Calu3 (cell line): ENCODE measurements at places on chromosomes 6 and 20. TPM values are rescaled to one million over a fixed set of nuclear protein-coding genes. Genes with fewer than 3 reads are reported as not detected.
A peak's percentile ranks its signal among the peaks of the same experiment; 100 is the strongest.

The TBC1D7 gene
- total RNA-seq = 12.6 and 13.2 TPM in 2 replicates

The NPEPL1 gene
- 18.1 and 21.4 TPM in 2 replicates for total RNA-seq

The ZBTB22 gene
- 22.6 and 26.4 TPM in 2 replicates for total RNA-seq

The BEND6 gene
- 1.3 and 1.8 TPM in 2 replicates for total RNA-seq

The CCN2 gene
- total RNA-seq = 159 and 373 TPM in 2 replicates

The METTL24 gene
- total RNA-seq = not detected in 2 replicates

The CDH4 gene
- not detected in 2 replicates for total RNA-seq

The RNF39 gene
- 1.3 and 1.4 TPM in 2 replicates for total RNA-seq

DNA sequence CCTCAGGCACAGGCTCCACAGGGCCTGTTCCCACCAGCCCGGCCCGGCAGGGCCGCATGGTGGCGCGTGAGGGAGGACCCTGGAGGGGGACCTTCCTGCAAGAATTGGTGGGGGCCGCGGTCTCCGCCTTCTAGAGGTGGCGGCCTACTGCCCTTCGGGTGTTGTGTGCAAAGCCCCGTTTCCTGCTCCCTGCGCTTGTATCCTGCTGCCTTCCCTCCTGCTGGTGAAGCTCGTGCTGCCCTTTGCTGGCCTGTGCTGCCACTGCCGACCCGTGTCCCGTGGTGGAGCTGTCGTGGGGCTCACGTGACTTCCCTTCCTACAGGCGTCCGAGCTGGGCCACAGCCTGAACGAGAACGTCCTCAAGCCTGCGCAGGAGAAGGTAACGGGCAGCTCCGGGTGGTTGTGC, 8.4 kb upstream of the COL20A1 start:
- no peak for DNase-seq

- no peak for DNase-seq
These were observed 400.6 kb downstream of the SYNE1 start for GRCh38 chr6:152236370-152237097.

DNA sequence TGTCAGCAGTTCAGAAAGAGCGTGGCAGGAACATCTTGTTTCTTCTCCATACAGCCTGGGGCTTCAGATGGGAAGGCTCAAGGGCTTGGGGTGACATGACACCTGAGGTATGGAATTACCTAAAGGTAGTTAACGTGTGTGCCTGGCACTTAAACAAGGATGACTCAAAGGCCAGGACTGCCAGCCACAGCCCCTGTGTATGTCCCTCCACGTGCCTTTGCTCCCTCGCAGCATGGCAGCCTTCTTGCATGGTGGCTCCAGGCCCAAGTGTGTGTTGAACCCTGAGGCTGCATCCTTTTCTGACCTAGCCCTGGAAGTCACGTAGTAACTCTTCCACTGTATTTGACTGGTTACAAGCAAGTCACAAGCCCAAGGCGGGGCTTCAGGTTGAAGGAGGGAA, 33.6 kb upstream of the MYL9 start:
- no peak for DNase-seq

DNA sequence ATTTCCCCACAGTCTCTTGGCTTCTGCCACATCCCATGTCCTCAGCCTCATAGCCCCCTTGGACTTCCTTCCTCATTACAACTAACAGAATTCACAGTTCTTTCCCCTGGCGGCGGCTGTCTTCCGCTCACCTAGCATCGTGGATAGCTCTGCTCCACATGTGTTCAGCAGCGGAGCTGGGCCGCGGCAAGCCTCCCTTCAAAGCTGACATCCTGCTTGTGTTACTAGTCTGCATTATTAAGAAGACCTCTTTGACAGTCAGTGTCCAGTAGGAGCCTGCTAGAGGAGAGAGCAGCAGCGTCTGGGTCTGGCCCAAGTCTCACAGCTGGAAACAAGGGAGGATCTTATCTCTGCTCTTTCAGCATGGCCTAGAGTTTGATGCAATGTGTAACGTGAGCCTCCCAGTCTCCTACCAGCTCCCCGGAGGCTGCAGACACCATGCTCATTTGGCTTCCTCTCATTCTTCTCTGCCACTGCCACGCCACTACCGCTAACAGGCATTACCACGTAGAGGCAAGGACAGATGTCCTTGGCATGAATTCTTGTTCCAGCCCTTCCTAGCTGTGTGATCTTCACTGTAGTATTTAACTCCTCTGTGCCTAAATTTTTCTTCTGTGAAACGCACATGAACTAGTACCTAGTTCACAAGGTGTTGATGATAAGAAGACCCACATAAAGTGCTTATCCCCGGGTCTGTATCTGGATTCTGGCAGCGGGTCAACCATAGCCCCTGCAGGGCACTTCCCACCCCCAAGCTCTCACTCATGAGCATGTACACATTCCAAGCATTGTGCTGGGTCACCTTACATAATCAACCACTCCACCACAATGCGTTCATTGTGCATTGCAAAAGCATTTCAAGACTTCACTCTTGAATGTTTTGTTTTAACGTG, 107.1 kb upstream of the BACH2 start:
- peak; percentile 54 for DNase-seq

GRCh38 chr6:83605517-83605916, 93.2 kb downstream of the PRSS35 start:
- no peak for DNase-seq

GRCh38 chr6:20564269-20564668, 30.0 kb downstream of the CDKAL1 start:
- no peak for DNase-seq

DNA sequence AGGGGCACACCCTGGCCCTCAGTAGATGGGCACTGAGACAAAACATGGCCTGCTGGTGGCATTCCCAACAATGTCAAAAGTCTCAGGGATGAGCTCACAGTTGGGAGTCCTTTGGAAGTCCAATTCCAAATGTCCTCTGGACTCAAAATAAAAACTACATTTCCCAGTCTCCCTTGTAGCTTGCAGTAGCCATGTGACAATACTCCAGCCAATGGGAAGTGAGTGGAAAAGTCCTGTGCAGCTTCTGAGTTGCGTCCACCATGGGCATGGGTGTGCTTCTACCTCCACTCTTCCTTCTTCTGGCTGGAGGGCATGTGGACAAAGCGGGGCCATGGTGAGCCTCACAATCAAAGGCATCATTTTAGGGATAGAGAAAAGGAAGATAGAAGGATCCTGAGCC, 5.8 kb upstream of the ADAM33 start:
- no peak for DNase-seq

DNA sequence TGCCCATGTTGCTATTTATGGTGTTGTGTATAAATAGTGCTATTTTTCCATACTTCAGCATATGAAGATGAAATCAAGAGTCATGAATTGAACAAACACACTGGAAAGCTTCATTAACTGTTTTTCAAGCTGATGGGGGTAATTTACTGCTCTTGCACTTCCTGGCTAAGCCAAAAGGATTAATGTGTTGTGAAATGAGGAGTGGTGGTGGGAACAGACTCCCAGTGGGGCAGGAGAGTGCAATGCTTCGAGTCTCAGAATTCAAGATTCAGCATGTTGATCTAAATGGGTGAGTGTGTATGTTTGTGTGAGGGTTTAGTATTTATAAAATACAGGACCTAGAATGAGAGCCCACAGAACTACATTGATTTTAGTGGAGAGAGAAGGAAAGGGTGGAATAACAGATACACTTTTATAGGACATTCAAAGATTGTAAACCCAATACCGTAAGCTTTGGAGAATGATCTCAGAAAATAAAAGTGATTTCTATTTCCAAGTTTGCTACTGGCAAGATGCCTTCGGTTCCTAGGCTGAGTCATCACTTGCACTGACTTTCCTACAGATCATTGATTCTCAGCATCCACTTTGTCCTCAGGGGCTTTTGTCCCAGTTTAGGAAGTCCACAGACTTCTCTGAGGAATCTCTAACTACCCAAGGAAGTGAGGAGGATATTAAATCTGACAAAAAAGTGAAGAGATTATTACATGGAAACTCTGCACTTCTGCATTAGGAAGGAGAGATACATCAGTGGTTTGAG, 303.6 kb downstream of the TRDN start:
- DNase-seq = no peak

- DNase-seq = no peak
These were observed 85.9 kb downstream of the PXDC1 start for GRCh38 chr6:3665608-3666007.

DNA sequence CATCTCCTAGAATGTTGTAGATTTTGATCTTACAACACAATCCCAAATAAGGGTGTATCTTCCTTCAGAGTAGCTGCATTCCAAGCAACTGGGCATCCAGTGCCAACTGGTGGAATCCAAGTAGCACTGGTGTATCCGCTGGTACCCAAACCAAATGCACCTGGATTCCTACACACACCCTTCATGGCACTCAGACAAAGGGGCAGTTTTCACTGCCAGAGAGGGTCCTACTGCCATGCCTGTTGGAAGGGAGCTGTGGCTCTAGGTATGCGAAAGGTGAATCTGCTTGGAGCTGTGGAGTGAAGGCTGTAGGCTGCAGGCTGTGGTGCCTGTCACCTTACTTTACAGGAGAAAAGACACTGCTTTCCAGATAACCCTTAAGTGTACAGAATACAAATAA, 17.0 kb upstream of the CLDN20 start:
- no peak for DNase-seq

- no peak for DNase-seq
These were observed 70.0 kb downstream of the CD109 start for GRCh38 chr6:73766040-73766439.

- no peak for DNase-seq
These were observed 18.3 kb downstream of the ZNF335 start for GRCh38 chr20:45953672-45954071.

GRCh38 chr6:52325695-52326471, 36.1 kb upstream of the PAQR8 start:
- DNase-seq = no peak

DNA sequence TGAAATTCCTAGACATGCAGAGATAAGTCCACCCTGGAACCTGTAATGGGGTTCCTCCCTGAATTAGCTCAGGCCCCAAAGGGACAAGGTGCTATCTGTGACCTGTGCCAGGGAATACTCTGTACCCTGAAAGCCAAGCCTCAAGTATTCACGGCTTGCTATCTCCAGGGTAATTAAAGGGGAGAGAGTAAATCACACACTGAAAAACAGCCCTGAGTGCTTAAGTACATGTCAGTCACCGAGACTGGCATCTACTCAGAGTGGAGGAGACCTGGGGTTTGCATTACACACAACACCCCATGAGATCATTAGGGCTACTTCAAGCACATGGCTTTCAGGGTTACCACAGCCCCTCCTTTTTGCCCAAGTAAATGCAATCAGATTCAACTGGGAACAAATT, 188.1 kb downstream of the CD83 start:
- no peak for DNase-seq
